Endodermal cell (in vitro differentiated cells): ENCODE measurements at places on chromosomes 5 and 9. TPM values are rescaled to one million over a fixed set of nuclear protein-coding genes. Genes with fewer than 3 reads are reported as not detected.

OTP gene
- total RNA-seq: not detected in 3 replicates

FBXL7 gene
- total RNA-seq: 13.2 and 13.6 TPM in 2 replicates

PHYHD1 gene
- 15.5 and 18.0 TPM in 2 replicates for total RNA-seq

NFIB gene
- total RNA-seq: 3.6 and 5.3 TPM in 2 replicates

GMCL2 gene
- total RNA-seq: not detected in 2 replicates

SLC46A2 gene
- total RNA-seq: not detected in 2 replicates

SURF4 gene
- total RNA-seq: 171 to 187 TPM (median 182 TPM) in 3 replicates

ZNF883 gene
- 14.8 and 16.7 TPM in 2 replicates for total RNA-seq

ACTBL2 gene
- not detected in 2 replicates for total RNA-seq

TEK gene
- 2.4 and 3.1 TPM in 2 replicates for total RNA-seq

GFI1B gene
- 0.67 TPM in 1 of 3 replicates, not detected in the others for total RNA-seq

CHSY3 gene
- 0.73 to 2.4 TPM (median 2.0 TPM) in 3 replicates for total RNA-seq

RAB3C gene
- 4.7 and 5.8 TPM in 2 replicates for total RNA-seq

CCNO gene
- 3.3 to 5.1 TPM (median 4.6 TPM) in 3 replicates for total RNA-seq

CDC14B gene
- 41.6 and 48.3 TPM in 2 replicates for total RNA-seq

GDNF gene
- total RNA-seq: 0.58 to 1.6 TPM (median 0.84 TPM) in 3 replicates

SHC3 gene
- 1.3 and 1.6 TPM in 2 replicates for total RNA-seq
